ENCODE measurements at places on chromosomes 3 and 15.

GRCh38 chr3:118808723-118809122 is 225.9 kb downstream of the IGSF11 start:
- DNase-seq = no peak

DNA sequence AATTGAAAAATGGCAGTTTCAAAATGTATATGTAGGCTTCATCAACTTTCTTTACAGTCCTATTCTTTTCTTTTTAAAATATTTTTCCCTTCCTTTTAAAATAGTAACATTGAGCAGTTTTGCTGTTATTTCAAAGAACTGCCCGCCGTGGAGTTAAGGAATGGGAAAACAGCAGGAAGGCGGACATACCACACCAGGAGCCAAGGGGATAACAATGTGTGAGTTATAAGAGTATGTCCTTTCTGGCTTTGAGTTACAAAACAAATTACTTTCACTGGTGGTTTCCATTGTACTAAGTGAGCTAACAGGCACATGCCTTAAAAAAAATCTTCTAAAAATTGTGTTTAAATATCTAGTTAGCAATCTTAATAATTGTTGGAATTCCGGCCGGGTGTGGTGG is 37.4 kb upstream of the FBXL22 start:
- DNase-seq = no peak

- no peak for DNase-seq
These were observed 269.1 kb upstream of the CFAP20DC start for GRCh38 chr3:59318881-59319280.

- DNase-seq = no peak
These were observed 344.7 kb downstream of the CHL1 start for GRCh38 chr3:541062-541801.

DNA sequence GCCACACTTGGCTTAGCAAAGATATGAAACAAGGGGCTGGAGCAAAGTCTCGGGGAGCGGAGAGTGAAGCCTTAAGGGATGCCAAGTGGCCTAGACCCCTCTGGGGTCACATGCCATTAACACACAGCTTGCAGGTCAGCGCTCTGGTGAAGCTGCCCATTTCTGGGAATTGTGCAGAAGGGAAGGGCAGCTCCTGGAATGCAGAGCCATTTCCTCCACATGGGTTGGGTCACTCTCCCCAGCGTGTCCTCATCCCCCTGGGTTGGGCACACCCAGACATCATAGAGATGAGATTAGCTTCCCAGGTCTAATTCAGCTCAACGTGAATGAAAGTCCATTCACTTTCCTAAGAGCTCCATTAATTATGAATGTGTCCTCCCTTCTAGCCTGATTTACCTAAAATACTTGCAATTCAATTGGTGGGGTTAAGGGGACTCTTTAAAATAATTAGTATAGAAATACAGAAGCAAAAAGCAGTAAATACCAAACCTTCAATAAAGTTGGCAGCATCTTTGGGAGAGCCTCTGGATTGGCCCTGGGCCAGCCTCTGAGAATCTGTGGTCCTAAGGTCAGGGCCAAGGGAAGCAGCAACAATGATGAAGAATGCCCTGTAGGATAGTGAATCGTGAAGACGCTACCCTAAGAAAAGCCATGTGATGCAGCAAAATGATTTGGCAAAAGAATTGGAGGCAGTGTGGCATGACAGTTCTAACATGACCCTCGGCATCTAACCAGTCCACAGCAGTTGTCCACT is 17.8 kb downstream of the MRAS start:
- no peak for DNase-seq

GRCh38 chr15:26968806-26969205 is 2.2 kb upstream of the GABRG3 start:
- no peak for DNase-seq

Data from HS-5 (cell line).